Activated CD4-positive, alpha-beta memory T cell treated with anti-CD3 and anti-CD28 coated beads for 36 hours (primary cell): ENCODE measurements at places on chromosomes 1 and 21. TPM values are rescaled to one million over a fixed set of nuclear protein-coding genes. Genes with fewer than 3 reads are reported as not detected.

DNA sequence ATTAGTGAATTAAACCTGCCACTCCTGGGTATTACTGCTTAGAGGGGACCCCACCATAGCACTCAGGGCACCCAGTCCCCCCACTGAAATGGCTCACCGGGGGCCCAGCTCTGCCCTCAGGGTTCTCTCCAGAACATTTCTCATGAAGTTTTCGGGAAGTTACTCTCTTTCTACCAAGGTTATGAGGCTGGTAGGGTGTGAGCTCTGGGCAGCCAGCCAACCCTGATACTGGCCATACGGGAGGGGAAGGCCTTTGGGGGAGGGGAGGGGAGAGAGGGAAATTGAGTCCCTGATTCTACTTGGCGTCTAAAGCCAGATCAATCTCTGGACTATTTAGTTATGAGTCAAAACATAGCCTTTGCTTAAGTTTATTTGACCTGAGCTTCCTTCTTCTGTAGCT is 12.9 kb upstream of the PDE9A start:
- DNase-seq: no peak
- no peak overlapping the region for H3K27ac ChIP-seq
- H3K4me3 ChIP-seq: no peak overlapping the region
- no peaks in the 10 kb centered on the region for H3K4me1 ChIP-seq
- H3K36me3 ChIP-seq: no peaks in the 10 kb centered on the region

GRCh38 chr1:3820316-3820715 is 24.0 kb upstream of the LRRC47 start:
- H3K27ac ChIP-seq: no peak overlapping the region
- DNase-seq: no peak
- peaks cover 16% of the 10 kb centered on the region for H3K36me3 ChIP-seq
- H3K4me1 ChIP-seq: no peaks in the 10 kb centered on the region

DNA sequence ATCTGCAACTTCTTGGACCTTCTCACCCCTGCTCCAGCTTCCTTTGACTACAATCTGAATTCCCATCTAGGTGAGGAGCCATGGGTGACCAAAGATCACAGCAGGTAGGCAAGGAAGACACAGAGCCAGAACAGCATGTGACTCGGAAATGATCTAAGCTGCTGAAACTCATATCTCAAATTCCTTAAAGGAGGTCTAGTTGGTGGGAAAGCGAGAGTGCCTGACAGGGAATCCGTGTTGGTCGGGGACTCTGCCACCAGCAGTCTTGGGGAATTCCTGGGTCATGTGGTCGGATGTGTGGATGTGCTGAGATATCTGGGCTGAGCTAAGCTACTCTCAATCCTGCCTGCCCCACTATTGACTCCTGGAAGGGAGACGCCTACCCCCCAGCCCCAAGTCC is 3.2 kb upstream of the NUAK2 start:
- H3K27ac ChIP-seq: no peak overlapping the region
- no peak for DNase-seq
- H3K27me3 ChIP-seq: peaks cover 4% of the 10 kb centered on the region

DNA sequence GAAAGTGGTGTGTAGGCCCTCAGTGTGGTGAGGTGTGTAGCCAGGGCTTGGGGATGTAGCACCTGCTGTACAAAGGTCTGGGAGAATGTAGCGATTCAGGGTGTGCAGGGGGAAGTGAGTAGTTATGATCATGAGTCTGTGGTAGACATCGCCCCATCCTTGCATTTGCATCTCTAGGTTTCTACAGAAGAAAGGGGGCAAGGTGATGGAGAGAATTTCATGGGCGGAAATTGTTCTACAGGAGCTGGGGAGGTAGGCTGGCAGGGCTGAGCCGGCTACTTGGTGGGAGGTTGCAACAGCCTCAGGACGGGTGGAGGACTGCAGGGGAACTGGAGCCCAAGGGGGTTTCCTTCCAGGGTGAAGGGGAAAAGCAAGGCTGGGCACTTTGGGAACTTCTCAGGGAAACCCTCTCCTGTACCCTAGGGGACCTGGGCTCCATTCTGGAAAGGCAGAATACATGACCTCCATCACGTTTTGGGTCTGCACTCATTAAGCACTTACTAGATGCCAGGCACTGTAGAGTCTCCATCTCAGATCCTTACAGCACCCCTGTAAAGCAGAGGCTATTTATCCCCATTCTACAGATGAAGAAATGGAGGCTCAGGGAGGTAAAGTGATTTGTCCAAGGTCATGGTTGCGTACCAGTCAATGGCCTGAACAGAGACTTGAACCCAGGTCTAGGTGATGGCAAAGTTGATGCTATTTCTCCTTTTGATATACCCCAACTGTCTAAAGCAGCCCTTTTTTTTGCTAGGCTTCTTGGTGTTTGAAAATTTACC is 14.5 kb upstream of the TNFRSF1B start:
- H3K4me3 ChIP-seq: no peak overlapping the region
- peak overlapping the region; percentile 90 for H3K27ac ChIP-seq
- H3K36me3 ChIP-seq: peaks cover 9% of the 10 kb centered on the region
- H3K4me1 ChIP-seq: peaks cover 88% of the 10 kb centered on the region

DNA sequence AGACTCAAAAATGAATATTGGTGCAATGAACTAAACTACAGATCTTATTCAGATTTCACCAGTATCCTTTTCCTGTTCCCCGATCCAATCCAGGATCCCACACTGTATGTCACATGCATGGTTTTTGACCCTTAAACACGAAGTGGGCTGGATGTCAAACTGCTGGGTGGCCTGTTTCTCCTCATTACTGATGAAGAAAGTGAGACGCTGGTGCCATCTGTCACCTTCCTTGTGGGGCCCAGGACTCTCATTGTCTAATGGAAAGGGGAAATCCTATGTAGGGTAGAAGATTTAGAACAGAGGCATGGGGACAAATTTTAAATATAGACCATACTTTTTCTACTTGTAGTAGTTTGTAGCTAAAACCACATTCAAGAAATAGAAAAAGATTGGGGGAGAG is 56.2 kb downstream of the DISC1 start:
- H3K36me3 ChIP-seq: peaks cover 15% of the 10 kb centered on the region
- no peaks in the 10 kb centered on the region for H3K27me3 ChIP-seq
- DNase-seq: no peak
- no peak overlapping the region for H3K4me3 ChIP-seq

GRCh38 chr1:2233997-2234761 is 6.1 kb downstream of the SKI start:
- no peaks in the 10 kb centered on the region for H3K27me3 ChIP-seq
- peaks cover 30% of the 10 kb centered on the region for H3K36me3 ChIP-seq
- H3K27ac ChIP-seq: peak overlapping the region; percentile 94

GRCh38 chr1:200538179-200538578 is 82.4 kb downstream of the KIF14 start:
- DNase-seq: no peak
- no peaks in the 10 kb centered on the region for H3K4me1 ChIP-seq
- H3K27me3 ChIP-seq: no peaks in the 10 kb centered on the region
- no peak overlapping the region for H3K27ac ChIP-seq
- H3K4me3 ChIP-seq: no peak overlapping the region
- H3K36me3 ChIP-seq: no peaks in the 10 kb centered on the region

- no peaks in the 10 kb centered on the region for H3K4me1 ChIP-seq
- no peaks in the 10 kb centered on the region for H3K36me3 ChIP-seq
- no peak overlapping the region for H3K27ac ChIP-seq
Measured at GRCh38 chr1:87513966-87514660, 185.4 kb downstream of the LMO4 start.

- H3K4me3 ChIP-seq: no peak overlapping the region
- H3K27ac ChIP-seq: no peak overlapping the region
- DNase-seq: no peak
- peaks cover 68% of the 10 kb centered on the region for H3K27me3 ChIP-seq
- H3K4me1 ChIP-seq: peaks cover 16% of the 10 kb centered on the region
Measured at GRCh38 chr1:22711071-22711470, 432 bp downstream of the EPHB2 start.

DNA sequence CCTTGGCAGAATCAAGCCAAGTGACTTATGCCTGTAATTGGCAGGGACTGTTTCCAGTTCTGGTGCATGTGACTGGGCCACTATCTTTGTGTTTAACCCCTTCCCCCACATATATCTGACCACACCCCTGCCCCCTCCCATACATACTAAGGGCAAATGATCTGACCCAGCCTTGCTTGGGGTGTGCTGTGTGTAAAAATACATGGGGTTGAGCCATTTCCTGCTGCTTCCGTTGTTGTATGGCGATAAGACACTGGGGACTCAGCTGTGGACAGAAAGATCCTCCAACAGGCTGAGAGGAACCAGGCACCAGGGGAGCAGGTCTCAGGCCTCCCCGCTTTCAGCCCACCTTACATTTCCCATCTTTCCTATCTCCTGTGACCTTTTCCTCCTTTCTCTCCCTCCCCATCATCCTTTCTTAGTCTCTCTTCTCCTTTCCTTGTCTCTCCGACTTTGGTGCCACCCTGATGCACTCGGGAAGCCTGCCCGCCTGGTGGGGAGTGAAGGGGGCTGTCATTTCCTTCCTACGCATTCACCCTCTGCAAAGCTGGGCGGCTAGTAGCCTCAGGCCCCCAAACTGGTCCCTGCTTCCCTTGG is 39.7 kb downstream of the TMCC2 start:
- peaks cover 6% of the 10 kb centered on the region for H3K4me1 ChIP-seq
- H3K27ac ChIP-seq: no peak overlapping the region
- no peak overlapping the region for H3K4me3 ChIP-seq
- no peaks in the 10 kb centered on the region for H3K36me3 ChIP-seq

- H3K27me3 ChIP-seq: no peaks in the 10 kb centered on the region
- H3K4me3 ChIP-seq: no peak overlapping the region
- DNase-seq: no peak
- H3K36me3 ChIP-seq: peaks cover 29% of the 10 kb centered on the region
- peaks cover 24% of the 10 kb centered on the region for H3K4me1 ChIP-seq
- H3K27ac ChIP-seq: no peak overlapping the region
Measured at GRCh38 chr1:52028328-52028727, 5.3 kb downstream of the KTI12 start.

- H3K4me1 ChIP-seq: no peaks in the 10 kb centered on the region
- H3K36me3 ChIP-seq: no peaks in the 10 kb centered on the region
- no peak overlapping the region for H3K27ac ChIP-seq
- DNase-seq: no peak
- no peaks in the 10 kb centered on the region for H3K27me3 ChIP-seq
- H3K4me3 ChIP-seq: no peak overlapping the region
Measured at GRCh38 chr1:229999004-229999670, 67.9 kb upstream of the GALNT2 start.

GRCh38 chr1:114024049-114024448 is 44.8 kb downstream of the OLFML3 start:
- H3K27ac ChIP-seq: no peak overlapping the region
- H3K4me1 ChIP-seq: no peaks in the 10 kb centered on the region
- no peak overlapping the region for H3K4me3 ChIP-seq
- H3K36me3 ChIP-seq: no peaks in the 10 kb centered on the region
- H3K27me3 ChIP-seq: no peaks in the 10 kb centered on the region

- H3K27ac ChIP-seq: no peak overlapping the region
- H3K36me3 ChIP-seq: peaks cover 22% of the 10 kb centered on the region
- no peaks in the 10 kb centered on the region for H3K4me1 ChIP-seq
- no peaks in the 10 kb centered on the region for H3K27me3 ChIP-seq
- no peak for DNase-seq
Measured at GRCh38 chr1:35390600-35391494, 122.3 kb downstream of the ZMYM4 start.

- H3K27ac ChIP-seq: no peak overlapping the region
- no peaks in the 10 kb centered on the region for H3K36me3 ChIP-seq
- H3K4me3 ChIP-seq: no peak overlapping the region
- peaks cover 3% of the 10 kb centered on the region for H3K4me1 ChIP-seq
Measured at GRCh38 chr1:204087893-204088528, 15.1 kb downstream of the SOX13 start.

- no peak overlapping the region for H3K4me3 ChIP-seq
- no peak overlapping the region for H3K27ac ChIP-seq
- no peaks in the 10 kb centered on the region for H3K36me3 ChIP-seq
- H3K27me3 ChIP-seq: no peaks in the 10 kb centered on the region
- DNase-seq: no peak
Measured at GRCh38 chr1:88661188-88661587, 22.9 kb upstream of the PKN2 start.

DNA sequence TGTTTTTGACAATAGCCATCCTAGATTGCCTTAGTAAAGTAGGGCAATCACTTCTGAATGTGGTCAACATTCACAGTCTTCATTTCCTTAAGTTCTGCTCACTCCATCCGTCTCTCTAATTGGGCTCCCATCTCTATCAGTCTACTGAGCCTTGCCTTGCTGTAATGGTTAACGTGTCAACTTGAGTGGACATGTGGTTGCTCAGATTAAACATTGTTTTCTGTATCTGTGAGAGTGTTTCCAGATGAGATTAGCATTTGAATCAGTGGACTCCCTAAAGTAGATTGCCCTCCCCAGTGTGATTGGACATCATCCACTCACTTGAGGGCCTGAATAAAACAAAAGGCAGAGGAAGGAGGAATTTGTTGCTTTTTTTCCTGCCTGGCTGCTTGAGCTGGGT is 26.4 kb downstream of the C1orf216 start:
- no peaks in the 10 kb centered on the region for H3K4me1 ChIP-seq
- peaks cover 7% of the 10 kb centered on the region for H3K27me3 ChIP-seq
- DNase-seq: no peak
- H3K27ac ChIP-seq: no peak overlapping the region
- no peak overlapping the region for H3K4me3 ChIP-seq

The RRP1 gene
- 42.7 TPM for total RNA-seq

The HIVEP3 gene
- total RNA-seq: 25.3 TPM

The ERRFI1 gene
- total RNA-seq: 1.5 TPM

The B4GALT2 gene
- total RNA-seq: 26.1 TPM

The SSU72 gene
- total RNA-seq: 107 TPM
